ENCODE measurements at places on chromosomes 13 and 19.

GRCh38 chr13:69458013-69458412 lies 649.6 kb upstream of the ATXN8OS start:
- DNase-seq = no peak

GRCh38 chr19:1941146-1942077 lies at the start of gene CSNK1G2:
TSS of gene CSNK1G2 (plus strand) at chr19:1941172. CDS start at chr19:1969773, 28,601 bp downstream.
- DNase-seq = no peak

DNA sequence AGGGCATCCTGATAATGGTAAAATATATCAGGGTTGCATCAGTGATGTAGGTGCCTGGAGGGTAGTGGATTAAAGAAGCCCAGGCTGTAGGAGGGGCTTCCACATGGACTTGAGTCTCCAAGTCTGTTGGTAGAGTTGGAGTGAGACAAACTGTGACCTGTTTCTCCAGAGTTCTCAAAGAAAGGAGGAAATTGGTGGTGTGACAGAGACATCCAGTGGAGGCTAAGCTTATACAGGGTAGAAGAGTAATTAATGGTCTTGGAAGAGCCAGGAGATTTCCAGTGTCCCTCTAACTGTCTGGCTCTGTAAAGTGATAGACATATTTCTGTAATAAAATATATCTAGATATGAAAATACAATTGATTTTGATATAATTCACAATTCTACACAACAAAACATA lies 61.1 kb downstream of the GPC5 start:
- no peak for DNase-seq

GRCh38 chr13:113322043-113322461 lies 25.0 kb downstream of the LAMP1 start:
- DNase-seq = no peak

GRCh38 chr19:7560255-7560654 lies 24.7 kb downstream of the PNPLA6 start:
- no peak for DNase-seq

- no peak for DNase-seq
Measured at GRCh38 chr13:70732611-70733010, 624.4 kb upstream of the KLHL1 start.

- peak; percentile 11 for DNase-seq
Measured at GRCh38 chr13:49908637-49909036, 27.5 kb downstream of the SPRYD7 start.

GRCh38 chr19:49875857-49876421 lies 1.2 kb downstream of the AKT1S1 start:
- DNase-seq = peak; percentile 61

DNA sequence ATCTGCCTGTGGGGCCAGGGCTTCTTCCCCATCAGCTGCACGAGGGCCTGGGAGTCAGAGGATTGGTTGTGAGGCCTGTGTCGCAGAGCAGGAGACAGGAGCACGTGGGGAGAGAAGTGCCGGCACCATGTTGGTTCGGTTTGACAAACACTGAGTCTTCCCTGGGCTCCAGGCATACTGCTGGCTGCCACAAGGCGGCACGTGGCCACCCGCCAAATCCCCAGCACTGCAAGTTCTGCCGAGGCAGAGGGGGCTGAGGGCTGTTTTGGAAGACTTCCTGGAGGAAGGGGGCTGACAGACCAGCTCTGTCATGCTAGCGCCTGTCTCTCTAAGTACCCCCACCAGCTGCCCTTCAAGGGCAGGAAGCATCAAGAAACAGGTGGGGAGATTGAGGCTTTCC lies 9.5 kb downstream of the SHANK1 start:
- DNase-seq = peak; percentile 52

GRCh38 chr19:48501494-48502349 lies 9.9 kb downstream of the LMTK3 start:
- DNase-seq = peak; percentile 91

- DNase-seq = no peak
Measured at GRCh38 chr13:63337041-63337440, 1921.4 kb upstream of the PCDH20 start.

- peak; percentile 39 for DNase-seq
Measured at GRCh38 chr13:85816413-85816812, 17.2 kb upstream of the SLITRK6 start.

DNA sequence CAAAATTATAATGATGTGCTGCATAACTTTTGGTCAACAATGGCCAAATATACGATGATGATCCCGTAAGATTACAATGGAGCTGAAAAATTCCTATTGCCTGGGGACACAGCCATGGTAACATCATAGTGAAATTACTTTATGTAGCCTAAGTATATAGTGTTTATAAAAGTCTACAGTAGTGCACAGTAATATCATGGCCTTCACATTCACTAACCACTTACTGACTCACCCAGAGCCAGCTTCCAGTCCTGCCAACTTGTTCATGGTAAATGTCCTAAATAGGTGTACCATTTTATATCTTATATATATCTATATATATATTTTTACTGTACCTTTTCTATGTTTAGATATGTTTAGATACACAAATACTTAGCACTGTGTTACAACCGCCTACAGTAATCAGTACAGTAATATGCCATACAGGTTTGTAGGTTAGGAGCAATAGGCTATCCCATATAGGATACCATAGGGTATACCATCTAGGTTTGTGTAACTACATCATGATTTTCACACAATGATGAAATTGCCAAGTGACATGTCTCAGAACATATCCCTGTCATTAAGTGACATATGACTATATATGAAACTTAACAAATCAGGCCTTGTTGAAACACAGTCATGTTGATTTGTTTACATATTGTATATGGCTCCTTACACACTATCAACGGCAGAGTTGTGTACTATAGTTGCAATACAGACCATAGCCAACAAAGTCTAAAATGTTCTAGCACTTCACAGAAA lies 23.7 kb downstream of the DIS3 start:
- DNase-seq = no peak

GRCh38 chr13:68597641-68598040 lies 1367.5 kb upstream of the PCDH9 start:
- DNase-seq = no peak

DNA sequence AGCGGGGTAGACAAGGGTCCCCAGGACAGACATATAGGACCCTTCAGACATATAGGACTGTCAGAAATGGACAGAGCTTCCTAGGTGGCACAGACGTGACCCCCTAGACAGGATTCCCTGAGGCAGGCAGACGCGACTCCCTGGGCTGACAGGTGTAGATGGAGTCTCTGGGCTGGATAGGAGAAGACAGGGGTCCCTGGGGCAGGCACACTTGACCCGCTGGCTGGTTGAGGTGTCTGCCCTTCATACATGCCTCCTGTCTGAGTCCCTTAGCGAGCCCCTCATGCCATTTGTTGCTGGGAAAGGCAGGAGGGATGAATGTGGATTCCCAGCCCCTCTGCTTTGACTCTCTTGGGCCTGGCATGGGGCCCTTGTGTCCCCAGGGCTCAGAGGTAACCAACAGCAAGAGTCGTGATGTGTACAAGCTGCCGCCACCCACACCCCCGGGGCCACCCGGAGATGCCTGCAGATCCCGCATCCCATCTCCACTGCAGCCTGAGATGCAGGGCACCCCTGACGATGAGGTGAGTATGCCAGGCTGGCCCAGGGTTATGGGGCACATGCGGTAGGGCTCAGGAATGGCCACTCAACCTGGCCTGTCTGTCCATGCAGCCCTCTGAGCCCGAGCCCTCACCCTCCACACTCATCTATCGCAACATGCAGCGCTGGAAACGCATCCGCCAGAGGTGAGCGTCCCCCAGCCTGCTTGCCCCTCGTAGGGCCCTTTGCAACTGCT lies 3.0 kb downstream of the HSPB6 start:
- DNase-seq = no peak

DNA sequence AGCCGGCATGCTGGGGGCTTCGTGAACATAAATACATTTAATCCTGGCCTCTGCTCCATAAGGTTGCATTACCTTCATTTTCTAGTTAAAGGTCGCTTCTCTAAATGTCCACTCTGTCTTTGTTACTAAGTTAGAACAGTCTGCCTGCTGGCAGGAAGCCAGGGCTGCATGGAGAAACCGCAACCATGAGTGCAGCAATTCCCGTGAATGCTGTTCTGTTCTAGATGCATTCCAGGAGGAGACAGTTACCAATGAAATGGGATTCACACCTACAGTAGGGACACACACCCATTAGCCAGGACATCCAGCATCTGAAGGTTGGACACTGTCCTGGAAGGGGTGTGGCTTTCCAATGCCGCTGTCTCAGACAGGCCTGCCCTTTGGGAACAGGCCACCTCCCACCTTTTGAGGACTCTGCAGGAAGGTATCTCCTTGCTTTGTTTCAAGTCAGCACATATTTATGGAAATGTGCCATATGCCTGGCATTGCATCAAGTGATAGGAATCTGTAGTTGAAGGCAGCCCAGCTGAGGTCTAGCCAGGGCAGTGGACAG lies 129.7 kb downstream of the SLC7A1 start:
- no peak for DNase-seq

DNA sequence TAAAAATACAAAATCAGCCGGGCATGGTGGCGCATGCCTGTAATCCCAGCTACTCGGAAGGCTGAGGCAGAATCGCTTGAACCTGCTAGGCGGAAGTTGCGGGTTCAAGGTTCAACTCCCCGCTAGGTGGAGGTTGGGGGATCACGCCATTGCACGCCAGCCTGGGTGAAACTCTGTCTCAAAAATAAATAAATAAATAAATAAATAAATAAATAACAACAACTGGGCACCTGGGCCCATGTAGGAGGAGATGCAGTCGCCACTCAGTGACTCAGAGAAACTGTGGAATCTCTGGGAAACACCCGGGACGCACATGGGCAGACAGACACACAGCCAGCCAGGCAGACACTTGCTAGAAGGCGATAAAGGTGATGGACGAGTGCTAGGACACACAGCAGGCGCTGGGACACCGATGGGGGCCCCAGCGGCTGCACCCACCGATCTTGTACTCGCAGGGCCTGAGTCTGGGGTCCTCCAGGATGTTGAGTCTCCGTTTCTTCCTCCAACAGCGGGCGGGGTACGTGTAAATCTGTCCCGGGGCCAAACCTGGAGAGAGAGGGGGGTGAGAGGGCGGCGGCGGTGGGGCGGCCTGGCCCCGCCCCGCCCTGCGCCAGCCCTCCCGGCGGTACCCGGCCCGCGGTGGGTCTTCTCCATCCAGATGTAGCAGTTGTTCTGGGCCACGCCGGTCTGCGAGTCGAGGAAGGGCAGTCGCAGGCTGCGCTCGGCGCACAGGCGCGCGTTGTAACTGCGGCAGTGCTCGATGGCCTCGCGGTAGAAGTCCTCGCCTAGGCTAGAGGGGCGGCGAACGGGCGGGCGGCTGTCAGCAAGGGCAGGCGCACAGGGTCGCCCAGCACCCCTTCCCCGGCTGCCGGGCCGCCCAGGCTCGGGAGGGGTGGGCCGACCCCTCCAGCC lies 1.8 kb downstream of the DPF1 start:
- DNase-seq = no peak

- DNase-seq = peak; percentile 47
Measured at GRCh38 chr19:44644402-44645016, 799 bp downstream of the PVR start.

DNA sequence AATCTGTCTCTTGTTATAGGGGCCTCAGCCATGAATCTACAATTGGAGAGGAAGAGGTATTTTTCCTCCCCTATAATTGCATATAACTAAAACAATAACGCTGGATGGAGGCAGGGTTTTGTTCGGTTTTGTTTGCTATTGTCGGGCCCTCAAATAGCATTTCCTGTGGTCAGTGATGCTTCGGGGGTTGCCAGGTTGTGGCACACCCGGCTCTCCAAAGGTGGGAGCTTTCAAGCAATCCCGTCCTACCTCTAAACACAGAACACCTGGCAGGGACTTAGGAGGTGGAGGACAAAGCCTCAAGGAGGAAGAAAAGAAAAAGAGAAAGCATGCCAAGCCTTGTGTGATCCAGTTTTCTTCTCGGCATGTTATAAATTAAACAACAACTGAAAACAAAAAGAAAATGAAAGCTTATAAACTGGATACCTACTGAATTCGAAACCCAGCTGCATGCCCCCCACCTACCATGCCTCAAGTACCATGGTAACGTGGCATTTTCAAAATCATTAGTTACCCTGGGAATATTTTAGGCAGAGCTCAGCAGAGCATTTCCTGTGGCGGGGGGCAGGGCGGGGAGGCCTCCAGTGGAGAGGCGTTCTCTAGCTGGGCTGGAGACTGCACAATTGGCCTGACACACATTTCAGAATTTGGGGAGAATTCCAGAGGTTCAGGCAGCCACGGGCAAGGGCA lies 213.8 kb downstream of the DCLK1 start:
- peak; percentile 10 for DNase-seq

- DNase-seq = no peak
Measured at GRCh38 chr13:86541461-86541860, 742.2 kb upstream of the SLITRK6 start.

DNA sequence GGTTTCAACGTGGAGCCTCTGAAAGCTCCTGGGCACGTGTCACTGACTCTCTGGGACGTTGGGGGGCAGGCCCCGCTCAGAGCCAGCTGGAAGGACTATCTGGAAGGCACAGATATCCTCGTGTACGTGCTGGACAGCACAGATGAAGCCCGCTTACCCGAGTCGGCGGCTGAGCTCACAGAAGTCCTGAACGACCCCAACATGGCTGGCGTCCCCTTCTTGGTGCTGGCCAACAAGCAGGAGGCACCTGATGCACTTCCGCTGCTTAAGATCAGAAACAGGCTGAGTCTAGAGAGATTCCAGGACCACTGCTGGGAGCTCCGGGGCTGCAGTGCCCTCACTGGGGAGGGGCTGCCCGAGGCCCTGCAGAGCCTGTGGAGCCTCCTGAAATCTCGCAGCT lies 2.3 kb downstream of the ARL11 start:
- DNase-seq = no peak

DNA sequence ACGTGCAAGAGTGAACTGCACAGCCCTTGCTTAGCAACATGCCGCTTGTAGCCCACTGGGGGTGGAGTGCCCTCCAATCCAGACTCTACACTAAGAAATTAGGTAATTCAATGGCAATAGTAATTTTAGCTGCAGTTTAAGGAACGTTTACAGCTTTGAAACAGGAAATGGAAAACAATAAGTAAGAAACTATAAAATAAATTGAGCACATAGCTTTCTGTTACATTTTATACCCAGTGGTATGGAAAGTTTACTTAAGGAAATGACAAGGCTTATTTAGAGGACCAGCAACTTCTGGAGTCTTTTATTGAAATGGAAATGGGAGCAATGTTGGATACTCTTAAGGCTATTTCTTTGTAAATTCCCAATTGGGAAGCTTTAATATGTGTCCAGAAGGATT lies 373.2 kb downstream of the KCNRG start:
- peak; percentile 87 for DNase-seq

- DNase-seq = no peak
Measured at GRCh38 chr13:92901739-92902138, 324.9 kb upstream of the GPC6 start.

- DNase-seq = no peak
Measured at GRCh38 chr13:71417205-71417604, 449.8 kb downstream of the DACH1 start.

GRCh38 chr19:51810223-51810622 lies 15.3 kb downstream of the FPR3 start:
- peak; percentile 70 for DNase-seq

- DNase-seq = peak; percentile 62
Measured at GRCh38 chr13:45055902-45056648, 64.2 kb upstream of the GTF2F2 start.

DNA sequence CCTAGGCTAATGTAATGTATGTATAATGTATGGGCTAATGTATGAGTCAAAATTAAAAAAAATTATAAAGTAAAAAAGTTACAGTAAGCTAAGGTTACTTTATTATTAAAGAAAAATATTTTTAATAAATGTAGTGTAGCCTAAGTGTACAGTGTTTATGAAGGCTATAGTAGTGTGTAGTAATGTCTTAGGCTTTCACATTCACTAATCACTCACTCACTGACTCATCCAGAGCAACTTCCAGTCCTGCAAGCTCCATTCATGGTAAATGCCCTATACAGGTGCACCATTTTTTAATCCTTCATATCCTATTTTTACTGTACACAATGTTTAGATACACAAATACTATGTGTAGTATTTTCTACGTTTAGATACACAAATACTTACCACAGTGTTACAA lies 1.8 kb upstream of the TMEM272 start:
- no peak for DNase-seq

Data from A673 (cell line).